ENCODE measurements at places on chromosomes 2 and 18.

GRCh38 chr18:35344736-35345459 lies 678 bp upstream of the ZNF24 start:
- DNase-seq, result no peak

- no peak for DNase-seq
These were observed 105.0 kb downstream of the CELF4 start for GRCh38 chr18:37460604-37461003.

DNA sequence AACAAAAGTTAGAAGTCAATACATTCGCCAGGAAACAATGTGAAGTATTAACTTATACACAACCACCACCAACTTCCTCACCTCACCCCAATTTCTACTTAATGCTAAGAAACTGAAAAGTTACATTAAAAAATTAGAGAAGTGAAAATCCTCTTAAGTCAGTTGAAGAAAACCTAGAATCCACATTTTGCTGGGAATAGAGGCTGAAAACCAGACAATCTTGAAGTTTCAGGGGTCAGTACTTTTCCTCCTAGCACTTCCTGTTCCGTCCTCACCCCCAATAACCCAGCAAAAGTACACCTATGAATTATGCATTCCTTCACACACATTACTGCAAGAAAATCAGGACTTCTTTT lies 6.3 kb downstream of the YES1 start:
- DNase-seq, result no peak

DNA sequence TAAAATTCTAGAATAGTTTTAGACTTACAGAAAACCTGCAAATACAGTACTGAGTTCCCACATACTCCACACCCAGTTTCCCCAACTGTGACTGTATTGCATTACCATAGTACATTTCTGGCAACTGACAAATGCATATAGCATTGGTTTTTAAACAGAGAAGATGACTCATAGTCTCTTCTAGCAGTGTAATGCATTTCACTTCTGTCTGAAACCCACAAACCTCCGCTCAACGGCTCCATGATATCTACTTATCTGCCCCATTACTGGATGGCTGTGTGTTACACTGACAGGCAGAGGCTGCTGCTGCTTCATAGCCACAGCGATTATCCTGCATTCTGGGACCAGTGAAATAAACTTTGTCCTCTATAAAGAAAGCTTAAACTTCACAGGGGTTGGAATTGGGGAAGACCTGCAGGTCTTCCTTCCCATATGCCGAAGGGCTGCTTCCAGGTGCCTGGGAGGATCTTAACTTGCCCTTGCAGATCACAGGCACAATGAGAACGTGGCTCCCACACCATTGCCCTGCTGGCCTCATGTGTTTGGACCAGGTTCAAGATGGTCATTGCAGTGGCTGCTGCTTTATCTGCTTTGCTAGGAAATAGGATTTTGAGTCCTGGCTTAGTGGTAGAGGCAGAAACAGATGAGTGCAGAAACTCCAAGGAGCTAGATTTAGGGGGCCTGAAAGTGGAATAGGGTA lies 742.6 kb upstream of the HS6ST1 start:
- peak; percentile 93 for DNase-seq

GRCh38 chr2:130355172-130355577 lies 681 bp upstream of the PTPN18 start:
- no peak for DNase-seq

DNA sequence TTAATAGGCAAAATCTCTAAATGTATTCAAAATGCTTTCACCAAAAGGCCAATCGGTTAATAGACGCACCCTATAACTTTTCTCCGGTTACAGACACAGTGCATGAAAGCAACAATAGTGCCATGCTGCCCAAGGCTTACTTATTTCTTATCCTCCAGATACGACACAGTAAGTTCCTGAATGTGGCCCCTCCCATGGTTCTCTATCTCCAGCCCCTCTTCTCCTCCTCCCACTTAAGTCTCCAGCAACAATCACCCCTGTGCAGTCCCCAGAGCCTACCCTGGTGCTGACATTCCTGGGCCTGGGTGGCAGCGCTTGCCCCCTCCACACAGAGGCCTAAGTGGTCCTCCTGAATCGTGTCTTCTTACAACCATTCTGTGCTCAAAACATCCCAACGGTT lies 3.6 kb downstream of the KIDINS220 start:
- no peak for DNase-seq

DNA sequence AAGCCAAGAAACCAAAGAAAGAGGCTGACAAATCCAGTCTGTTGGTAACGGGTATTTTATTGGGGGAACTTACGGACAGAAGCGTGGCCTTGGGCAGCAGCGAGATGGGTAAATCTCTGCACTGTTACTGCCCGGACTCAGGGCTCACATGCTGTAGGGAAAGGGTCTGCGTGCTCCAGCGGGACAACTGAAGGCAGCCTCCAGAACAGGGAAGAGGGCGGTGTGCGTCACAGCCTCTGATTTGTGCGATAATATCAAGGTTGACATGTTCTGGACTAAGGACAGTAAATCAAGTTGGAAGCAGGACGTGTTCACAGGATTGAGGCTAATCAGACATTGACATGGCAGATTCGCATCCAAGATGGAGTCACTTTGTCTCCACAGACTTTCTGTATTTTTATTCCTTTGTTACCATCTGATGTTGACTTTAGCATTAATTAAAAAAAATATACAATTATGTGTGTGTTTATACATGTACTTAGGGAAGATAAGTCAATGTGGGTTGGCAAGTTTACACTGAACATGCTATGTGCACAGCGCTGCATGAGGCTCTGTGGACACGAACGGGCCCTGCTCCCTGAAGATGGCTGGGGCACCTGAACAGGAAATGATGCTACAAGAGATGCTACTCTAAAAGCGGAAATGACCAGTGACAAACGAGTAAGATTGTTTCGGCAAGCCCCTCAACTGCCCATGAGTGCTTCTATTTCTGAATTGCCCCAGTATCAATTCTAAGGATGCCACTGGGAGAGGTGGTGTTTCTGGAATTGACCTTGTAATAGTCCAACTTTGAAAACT lies 22.6 kb upstream of the DCDC2C start:
- DNase-seq, result no peak

Measured in epithelial cell of esophagus (primary cell).